ENCODE measurements at places on chromosomes 5 and 9.
A peak's percentile ranks its signal among the peaks of the same experiment; 100 is the strongest.

- DNase-seq: peak; percentile 48
Measured at GRCh38 chr9:30575691-30576090, 1808.8 kb upstream of the ACO1 start.

GRCh38 chr9:27655441-27655840, 82.2 kb upstream of the C9orf72 start:
- DNase-seq: no peak

- DNase-seq: no peak
Measured at GRCh38 chr9:123616707-123617106, 260.7 kb downstream of the CRB2 start.

- DNase-seq: no peak
Measured at GRCh38 chr5:10306806-10307205, 896 bp downstream of the CMBL start.

GRCh38 chr5:72372923-72373322, 52.8 kb downstream of the PTCD2 start:
- no peak for DNase-seq

DNA sequence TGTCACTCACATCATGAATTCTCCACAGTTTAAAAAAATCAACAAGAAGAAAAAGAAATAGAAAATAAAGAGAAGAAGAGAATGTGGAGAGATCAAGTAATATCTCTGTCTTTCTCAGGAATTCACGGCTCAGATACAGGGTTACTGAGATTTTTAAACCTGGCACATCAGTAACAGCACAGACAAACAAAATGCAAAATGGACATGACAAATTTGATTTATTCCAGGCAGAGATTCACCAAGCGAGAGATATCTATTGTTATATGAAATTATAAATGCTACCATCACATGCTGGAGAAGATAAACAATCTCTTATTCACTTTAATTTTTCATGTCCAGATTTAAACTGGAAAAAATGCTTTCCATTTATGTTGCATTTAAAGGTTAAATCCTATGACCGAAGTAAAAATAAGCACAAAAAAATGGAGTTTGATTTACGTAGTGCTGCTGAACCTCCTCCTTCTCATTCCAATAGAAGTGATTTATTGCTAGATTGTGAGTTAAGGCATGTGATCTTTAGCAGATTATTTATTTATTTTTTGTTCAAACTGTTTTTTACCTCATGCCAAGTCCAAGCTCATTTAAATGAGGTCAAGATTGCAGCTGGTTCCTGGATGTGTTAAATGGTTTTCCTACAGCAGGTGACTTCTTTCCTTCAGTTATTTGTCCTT, 926.4 kb downstream of the MAT2B start:
- no peak for DNase-seq

GRCh38 chr9:21576331-21577189, 94.4 kb upstream of the IFNE start:
- no peak for DNase-seq

GRCh38 chr5:43357067-43357466, 43.9 kb upstream of the HMGCS1 start:
- DNase-seq: no peak

- DNase-seq: no peak
Measured at GRCh38 chr9:35956651-35957050, 1.3 kb downstream of the OR2S2 start.

- no peak for DNase-seq
Measured at GRCh38 chr9:107474124-107474523, 15.4 kb downstream of the KLF4 start.

DNA sequence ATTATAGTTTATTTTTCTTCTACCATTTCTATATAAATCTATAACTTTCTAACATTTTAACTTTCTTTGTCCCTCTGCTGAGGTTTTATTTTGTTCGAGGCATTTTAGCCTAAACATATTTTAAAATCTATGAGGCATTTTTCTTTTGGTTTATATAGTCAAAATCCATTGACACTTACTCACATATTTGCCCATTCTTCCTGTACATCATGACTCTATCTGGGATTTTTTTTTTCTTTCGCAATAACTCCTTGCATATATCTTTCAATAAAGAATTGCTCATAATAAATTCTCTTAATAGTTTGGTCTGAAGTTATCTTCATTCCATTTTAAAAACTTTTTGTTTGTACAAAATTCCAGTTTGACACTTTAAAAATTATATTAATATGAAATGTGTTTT, 632.3 kb downstream of the TLE4 start:
- no peak for DNase-seq

DNA sequence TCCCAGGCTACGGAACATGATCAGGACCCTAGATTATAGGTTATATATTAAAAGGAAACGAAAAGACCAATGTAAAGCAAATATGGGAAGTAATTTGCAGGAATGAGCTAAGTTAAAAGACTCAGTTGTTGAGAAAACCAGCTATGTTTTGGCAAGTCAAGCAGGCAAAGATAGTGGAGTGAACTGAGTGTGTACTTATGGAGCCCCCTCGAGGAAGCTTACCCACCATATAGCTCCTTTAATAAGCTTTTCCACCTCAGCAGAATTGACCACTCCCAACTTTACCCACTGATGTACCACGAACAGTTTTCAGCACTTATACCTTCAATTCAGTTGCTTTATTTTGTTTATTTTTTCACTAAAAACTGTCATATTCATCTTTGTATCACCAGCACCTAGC, 57.3 kb upstream of the PJA2 start:
- DNase-seq: no peak

DNA sequence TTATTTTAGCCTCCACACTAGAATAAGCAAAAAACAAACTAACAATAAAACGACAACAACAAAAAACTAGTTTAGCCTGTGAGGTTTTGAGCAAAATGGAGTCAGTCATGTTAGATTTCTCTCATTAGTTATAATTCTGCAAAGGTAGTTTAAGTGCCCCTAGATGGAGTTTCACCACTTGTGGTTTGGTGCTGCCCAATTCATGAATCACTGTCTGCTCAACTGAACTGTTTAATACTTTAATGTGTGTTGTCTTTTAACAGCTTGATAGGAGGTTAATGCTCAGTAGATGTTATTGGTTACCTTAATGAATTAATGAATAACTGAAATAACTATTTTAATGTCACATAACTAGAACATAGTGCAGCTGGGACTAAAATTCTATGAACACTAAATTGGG, 3.5 kb upstream of the PLAA start:
- no peak for DNase-seq

DNA sequence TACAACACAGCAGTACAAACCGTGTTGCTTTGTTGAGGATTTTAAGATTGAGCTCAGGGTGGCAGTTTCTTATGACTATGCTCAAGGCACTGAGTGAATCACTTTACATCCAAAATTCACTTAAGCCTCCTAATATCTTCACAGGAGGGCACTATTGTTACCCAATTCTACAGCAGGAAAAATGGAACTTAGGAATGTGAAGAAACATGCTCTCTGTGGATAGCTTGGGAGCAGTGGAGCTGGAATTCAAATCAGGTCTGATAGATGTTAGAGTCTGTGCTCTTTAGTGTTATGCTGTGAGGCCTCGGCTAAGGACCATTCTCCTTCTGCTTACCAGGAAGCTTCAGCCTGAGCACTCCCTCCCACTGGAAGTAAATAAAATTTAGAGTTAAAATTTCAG, 18.7 kb upstream of the HMHB1 start:
- no peak for DNase-seq

- DNase-seq: no peak
Measured at GRCh38 chr9:86652736-86653135, 294.6 kb downstream of the GAS1 start.

DNA sequence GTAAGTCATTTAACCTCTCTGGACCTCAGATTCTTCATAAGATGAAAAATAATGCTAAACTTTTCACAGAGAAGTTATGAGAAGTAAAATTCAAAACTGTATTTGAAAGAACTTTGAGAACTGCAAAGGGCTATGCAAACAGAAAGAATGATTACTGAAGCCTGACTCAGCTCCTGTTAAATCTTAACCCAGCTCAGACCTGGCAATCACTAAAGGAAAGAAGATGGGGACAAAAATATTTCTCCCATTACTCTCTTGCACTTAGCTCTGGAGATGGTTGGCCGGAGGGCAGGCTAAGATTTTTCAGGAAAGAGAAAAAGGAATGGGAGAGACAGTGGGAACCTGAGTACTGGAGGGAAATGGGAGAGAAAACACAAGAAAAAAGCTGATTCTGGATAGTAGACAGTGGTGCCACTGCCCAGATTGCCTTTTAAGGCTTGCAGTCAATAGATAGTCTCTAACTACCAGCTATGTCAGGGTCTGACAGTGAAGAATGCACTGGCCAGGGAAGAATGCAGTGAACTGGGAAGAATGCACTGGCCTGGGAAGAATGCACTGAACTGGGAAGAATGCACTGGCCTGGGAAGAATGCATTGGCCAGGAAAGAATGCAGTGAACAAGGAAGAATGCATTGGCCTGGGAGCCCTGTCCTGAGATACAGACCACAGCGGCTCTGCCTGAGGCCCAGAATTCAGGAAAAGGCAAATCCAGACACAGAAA, 25.2 kb upstream of the CEMIP2 start:
- DNase-seq: no peak

- no peak for DNase-seq
Measured at GRCh38 chr5:91048073-91048472, 335.0 kb downstream of the ARRDC3 start.

GRCh38 chr5:32574540-32575175, 10.7 kb upstream of the SUB1 start:
- DNase-seq: no peak

- DNase-seq: no peak
Measured at GRCh38 chr9:130118841-130119518, 53.2 kb upstream of the NCS1 start.

- DNase-seq: no peak
Measured at GRCh38 chr9:36485647-36486328, 85.7 kb upstream of the RNF38 start.

DNA sequence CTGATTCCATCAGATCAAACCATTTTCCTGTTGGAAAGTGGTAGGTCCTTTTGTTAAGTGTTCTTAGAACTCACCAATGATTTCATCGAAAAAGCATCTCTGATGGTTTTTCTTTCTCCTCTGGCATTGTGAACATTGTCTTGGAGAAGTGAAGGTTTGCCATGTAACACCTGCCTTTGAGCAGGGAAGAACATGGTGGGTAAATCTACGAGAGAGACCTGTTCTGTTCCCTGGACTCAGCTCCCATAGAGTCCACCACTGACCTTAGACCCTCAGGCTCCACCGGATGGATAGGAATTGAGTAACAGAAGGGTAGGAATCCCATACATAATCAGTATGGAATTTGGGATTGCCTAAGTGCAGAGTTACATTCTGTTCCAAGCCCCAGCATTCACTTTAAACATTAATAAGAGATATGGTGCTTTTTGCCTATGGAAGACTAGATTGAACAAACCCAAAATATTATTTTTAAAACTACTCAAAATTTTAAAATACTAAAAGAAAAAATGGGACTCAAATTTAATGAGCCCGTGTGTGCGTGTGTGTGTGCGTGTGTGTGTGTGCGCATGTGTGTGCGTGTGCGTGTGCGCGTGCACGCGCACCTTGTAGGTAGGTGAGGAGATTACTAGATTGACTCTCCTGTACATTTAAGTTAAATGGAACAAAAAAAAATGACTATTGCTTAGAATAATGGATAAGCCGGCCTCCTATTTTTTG, 92.0 kb downstream of the C9orf152 start:
- no peak for DNase-seq

GRCh38 chr5:159545156-159545555, 214.9 kb upstream of the IL12B start:
- DNase-seq: no peak

DNA sequence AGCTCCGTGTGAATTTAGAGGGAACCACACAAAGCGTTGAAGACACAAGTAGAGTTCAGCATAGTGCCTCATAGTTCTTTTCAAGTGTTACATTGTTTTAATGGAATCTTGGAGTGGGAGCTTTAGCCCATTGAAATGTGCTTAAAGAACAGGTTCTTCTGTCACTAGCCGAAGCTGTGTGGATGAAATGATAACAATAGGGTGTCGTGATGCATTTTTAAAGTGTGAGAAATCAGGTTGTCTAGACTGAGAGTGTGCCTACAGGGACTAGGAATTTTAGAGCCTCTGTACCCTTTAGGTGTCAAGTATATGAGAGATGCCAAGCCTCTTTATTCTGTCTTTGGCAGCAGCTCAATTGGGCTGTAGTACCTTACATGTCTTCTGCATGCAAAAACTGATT, 83.0 kb downstream of the NDUFS4 start:
- no peak for DNase-seq

DNA sequence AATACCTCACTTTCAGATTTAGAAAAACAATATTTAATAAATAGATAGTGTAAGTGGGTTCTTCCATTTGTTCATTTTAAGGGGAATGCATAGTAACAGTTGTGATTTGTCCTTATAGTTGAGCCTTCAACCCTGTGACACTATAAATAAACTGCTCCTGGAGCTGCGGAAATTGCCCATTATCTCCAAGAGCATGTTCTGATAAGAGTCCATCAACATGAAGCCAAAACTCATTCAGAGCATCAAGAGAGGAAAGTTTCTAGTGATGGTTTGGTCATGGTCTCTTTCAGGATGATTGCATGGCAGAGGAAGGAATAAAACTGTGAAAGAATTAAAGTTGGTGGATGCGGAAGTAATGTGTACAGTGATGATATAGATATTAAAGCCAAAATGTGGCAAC, 772.1 kb upstream of the DMAC1 start:
- DNase-seq: no peak

DNA sequence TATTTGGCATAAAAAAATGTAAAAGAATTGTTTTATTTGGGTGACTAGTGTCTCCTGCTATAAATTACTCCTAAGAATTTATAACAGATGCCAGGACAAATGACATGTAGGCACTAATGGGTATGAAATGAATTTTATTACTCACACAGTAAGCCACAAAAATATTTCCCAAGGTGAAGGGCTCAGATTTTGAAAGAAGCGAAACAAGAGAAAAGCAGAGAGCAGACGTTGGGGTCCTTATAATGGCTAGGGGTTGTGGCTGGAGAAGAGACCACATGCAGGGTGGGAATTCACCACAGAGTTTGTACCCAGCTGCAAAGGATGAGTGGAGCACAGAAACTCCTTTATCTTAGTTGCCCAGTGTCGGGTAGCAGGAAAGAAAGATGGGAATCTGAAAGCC, 45.0 kb upstream of the PRR16 start:
- no peak for DNase-seq

DNA sequence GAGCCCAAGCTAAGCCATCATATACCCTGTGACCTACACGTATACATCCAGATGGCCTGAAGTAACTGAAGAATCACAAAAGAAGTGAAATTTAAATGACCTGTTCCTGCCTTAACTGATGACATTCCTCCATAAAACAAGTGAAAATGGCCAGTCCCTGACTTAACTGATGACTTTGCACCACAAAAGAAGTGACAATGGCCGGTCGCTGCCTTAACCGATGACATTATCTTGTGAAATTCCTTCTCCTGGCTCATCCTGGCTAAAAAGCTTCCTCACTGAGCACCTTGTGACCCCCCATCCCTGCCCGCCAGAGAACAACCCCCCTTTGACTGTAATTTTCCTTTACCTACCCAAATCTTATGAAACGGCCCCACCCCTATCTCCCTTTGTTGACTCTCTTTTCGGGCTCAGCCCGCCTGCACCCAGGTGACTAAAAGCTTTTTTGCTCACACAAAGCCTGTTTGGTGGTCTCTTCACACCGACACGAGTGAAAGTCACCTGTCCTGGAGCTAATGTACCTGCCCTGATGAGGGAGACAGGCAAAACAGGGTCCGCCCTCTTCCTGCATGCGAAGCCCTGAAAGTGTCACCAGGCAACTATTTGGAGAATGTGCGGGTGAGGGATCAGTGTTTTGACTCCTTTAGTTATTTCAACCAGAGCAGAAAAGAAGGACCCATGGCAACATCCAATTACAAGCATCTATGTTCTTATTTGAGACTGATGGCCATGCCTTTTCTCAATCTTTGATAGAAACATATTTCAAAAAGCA, 266.1 kb downstream of the SMARCA2 start:
- no peak for DNase-seq

GRCh38 chr5:42377496-42377895, 45.7 kb upstream of the GHR start:
- no peak for DNase-seq
